CD4-positive, alpha-beta T cell treated with Interleukin-6 for 4 hours (primary cell): ENCODE measurements at places on chromosomes 7 and 10.

DNA sequence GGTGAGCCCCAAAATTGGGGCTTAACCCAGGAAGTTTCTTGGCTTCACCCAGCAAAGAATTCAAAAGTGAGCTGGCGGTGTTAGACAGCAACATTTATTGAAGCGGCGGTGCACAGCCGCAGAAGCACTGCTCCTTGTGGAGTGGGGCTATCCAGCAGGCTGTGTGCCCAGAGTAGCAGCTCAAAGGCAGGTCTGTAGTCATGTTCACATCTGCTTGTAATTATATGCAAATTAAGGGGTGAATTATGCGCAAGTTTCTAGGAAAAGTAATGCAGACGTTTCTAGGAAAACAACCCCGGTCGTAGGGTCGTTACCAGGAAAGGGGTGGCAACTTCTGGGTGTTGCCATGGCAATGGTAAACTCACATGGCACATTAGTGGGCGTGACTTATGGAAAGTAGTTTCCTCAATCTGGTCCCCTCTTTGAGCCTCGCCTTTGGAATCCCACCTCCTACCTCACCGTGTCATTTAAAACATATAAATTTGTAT, 13.7 kb upstream of the KBTBD2 start:
- DNase-seq: peak; percentile 71

- DNase-seq: peak; percentile 52
Measured at GRCh38 chr10:97701438-97702069, 12.0 kb upstream of the MARVELD1 start.

GRCh38 chr10:34864149-34865067, 49.3 kb upstream of the PARD3 start:
- no peak for DNase-seq

- no peak for DNase-seq
Measured at GRCh38 chr10:128174581-128175559, 48.6 kb upstream of the MKI67 start.

DNA sequence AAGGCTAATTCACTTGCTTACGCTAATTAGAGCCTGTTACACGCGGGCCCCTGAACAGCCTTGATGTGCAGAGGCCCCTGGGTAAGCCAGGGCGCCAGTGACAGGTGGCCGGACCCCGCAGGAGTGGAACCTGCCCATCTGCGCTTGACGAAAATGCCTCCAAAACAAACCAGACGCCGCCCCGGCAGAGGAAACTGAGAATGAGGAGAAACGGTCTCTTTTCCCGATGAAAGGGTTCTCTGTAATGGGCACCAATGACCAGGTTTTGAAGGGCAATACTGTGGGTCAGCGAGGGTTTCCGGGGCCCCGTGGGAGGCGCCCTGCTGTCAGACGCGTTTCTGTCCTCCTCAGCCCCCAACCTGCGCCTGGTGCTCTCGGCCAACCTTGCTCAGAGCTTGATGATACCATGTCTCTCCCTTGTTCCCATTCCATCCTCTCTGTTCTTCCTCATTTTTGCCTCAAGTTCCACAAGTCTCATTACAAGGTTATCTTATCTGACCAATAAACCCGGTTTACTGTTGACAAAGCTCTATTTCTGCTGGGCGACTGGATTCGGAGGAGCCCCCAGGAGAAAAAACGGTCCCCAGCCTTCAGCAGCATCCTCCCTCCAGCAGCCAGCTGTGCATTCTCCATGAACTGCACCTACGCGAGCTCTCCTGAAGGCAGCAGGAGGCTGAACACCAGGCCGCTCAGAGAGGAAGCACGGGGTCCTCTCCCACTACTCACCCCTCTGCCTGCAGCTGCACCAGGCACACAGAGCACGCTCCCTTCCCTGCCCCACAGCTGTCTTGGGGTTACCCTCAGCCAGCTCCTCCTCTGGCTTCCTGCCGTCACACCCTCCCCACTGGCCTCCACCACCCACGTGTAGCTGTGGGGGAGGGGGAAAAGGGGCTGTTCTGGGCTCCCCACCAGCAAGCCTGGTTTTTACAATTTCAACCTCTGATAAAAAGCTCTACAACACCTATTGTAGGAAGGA, 202.0 kb downstream of the MAD1L1 start:
- peak; percentile 28 for DNase-seq

DNA sequence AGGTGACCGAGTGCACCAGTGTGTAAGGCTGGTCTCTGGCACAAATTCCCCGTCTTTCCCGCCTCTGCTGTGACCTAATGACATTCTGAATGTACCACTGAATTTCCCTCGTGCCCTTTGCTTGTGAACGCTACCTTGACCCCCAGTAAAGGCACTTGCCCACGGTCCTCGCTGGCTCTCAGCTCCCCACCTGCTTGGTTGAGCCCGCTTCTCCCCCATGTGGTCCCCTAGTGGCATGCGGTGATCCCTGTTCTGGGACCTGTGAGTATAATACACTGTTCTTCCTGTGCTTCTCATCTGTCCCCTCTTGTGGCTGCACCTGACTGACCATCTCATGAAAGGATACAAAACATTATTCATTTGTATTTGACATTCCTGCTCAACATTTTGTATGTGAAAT, 495.7 kb downstream of the INHBA start:
- no peak for DNase-seq

GRCh38 chr7:117873310-117874190, at the start of gene CTTNBP2:
TSS of gene CTTNBP2 (minus strand) at chr7:117873441. CDS start at chr7:117873415, 26 bp downstream.
- DNase-seq: no peak

DNA sequence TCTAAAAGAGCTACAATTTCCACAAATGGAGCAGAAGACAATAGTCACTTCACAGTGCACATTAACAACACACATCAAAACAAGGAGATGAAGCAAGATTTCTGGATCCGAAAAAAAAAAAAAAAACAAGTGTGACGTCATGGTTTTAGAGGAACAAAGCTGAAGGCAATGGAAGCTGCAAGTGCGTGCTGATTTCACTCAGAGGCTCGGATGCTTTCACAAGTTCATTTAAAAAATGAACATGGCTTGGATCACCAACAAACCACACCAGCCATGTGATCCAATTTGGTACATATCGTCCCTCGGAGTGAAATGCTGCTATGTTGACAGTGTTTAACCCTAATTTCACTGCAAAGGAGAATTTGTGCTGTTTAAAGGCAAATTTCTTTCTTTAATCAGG, 337.0 kb upstream of the PRKCQ start:
- DNase-seq: no peak

- DNase-seq: peak; percentile 33
Measured at GRCh38 chr7:142873281-142873784, 12.2 kb downstream of the TRPV6 start.

DNA sequence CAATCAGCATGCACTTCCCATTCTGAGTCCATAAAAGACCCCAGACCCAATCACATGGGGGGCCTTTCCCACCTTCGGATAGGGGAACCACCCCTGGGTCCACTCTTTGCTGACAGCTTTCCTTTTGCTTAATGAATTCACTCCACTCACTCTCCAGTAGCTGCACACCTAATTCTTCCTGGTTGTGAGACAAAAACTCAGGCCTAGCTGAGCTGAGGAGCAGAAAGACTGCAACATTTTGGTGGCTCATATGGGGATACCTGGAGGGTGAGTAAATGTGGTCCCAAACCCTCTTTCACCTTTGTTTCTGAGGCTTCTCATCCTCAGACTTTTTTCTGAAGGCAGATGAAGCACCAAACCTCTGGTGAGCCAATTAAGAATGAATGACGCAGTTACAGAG, 138.1 kb downstream of the WDR11 start:
- DNase-seq: no peak

- DNase-seq: no peak
Measured at GRCh38 chr10:95833042-95833610, 74.6 kb upstream of the CC2D2B start.

DNA sequence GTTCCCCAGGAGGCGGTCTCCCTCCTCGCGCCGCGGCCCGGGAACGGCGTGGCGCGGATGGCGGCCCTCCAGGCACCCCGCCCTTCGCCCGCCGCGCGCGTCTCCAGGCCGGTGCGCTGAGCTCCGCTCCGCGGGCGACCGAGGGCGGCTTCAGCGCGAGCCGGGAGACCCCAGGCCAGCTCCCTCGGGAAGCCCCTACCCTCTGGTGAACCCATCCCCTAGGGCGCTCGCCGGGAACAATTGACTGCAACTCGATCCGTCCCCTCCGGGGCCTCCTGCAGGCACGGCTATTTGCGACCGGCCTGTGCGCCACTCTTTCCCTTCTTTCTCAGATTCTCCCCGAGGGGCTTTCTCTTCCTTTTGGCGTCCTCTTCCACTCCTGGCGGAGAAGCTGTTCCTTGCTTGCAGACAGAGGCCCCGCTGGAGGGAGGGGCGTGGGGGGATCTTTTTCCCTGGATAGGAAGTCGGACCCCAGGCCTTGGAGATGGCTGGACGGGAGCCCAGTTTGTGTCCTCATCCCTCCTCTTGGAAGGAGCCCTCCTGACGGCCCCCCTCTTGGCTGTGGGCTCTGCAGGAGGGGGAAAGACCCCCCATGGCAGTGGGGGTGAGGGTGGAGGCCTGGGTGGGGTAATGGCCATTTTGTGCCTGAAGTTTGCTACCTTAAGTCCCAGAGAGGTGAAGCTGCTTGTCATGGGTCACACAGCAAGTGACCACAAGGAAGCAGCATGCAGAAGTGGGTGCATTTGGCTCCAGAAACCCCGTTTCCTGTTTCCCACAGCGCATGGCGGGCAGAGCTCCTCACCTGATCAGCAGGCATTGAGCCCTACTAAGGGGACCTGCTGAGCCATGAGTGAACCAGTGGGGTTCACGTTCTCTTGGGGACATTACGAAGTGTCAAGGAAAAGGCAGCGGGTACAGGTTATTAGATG, 171.2 kb upstream of the TNRC18 start:
- no peak for DNase-seq

DNA sequence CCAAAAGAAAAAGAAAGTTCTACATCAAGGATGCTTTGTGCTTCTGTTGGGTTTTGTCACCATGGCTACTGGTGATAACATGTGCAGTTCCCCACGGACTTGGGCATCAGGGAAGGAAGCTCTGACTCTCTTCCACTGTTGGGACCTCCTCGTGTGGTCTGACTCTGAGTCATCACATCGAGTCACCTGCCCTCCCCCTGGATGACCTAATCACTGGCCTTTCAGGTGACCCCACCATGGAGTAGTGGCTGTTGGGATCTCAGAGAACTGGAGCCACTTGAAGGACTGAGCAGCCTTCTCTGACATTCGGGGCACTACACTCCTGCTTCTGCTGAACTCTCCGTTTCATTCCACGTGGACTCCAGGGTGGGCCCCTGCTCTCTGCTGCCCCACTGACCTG, 60.8 kb upstream of the DOCK1 start:
- DNase-seq: no peak

DNA sequence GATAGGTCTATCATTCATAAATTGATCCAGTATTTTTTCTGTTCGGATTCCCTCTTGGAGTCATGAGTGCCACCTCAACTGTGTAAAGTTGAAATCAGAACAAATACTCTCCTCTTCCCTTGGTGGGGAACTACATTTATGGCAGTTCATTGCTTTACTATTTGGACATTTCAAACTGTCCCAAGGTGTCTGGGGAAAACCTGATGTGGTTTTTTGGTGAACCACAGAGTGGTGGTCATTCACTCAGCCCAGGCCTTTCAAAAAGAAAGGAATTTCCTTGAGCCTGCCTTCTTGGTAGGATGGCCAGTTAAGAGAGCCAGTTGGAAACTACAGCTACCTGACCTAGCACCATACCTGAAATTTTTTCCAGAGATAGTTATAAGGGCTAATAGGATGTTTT, 59.0 kb downstream of the ABCB1 start:
- DNase-seq: no peak

DNA sequence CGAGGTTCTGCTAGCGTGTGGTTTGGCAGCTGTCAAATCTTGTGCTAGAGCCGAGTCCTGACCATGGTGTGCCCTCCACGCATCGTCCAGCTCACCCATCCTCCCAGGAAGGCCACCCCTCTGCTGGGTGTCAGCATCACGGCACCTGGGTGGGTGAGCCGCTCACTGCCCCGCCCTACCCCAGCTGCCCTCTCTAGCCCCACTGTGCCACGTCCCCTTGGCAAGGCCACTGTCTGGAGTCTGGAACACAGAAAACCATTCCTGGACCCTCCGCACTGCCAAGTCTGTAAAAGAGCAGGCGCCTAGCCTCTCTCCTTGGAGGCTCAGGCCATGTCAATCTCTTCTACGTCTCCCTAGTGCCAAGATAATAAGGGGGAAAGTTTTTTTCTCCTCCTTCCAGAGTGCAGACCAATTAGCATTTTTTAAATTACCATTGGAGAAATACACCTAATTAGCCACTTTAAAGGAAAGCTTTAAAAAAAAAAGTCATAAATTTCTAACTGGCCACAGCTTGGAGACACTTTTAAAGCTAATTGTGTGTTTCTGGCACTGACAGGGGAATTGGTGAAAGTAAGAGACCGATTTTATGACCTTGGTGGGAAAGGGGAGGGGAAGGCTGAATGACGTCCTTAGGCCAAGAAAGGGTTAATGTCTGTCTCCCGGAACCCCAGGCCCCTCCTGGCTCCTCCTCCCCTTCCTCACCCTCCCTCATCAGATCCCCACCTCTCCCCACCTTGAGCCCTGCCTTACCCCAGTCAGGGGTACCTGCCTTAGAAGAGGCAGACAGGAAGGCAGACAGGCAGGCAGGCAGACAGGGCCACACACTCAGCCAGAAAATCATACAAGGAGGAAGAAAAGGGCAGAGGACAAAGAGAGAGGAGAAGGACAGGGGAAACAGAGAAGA, 151.2 kb downstream of the PLXNA4 start:
- DNase-seq: no peak

- no peak for DNase-seq
Measured at GRCh38 chr10:119347181-119347974, 140.0 kb downstream of the GRK5 start.

GRCh38 chr7:117279931-117280557, 42.8 kb downstream of the WNT2 start:
- DNase-seq: no peak

GRCh38 chr7:158814637-158815036, 14.7 kb downstream of the ESYT2 start:
- DNase-seq: peak; percentile 29

DNA sequence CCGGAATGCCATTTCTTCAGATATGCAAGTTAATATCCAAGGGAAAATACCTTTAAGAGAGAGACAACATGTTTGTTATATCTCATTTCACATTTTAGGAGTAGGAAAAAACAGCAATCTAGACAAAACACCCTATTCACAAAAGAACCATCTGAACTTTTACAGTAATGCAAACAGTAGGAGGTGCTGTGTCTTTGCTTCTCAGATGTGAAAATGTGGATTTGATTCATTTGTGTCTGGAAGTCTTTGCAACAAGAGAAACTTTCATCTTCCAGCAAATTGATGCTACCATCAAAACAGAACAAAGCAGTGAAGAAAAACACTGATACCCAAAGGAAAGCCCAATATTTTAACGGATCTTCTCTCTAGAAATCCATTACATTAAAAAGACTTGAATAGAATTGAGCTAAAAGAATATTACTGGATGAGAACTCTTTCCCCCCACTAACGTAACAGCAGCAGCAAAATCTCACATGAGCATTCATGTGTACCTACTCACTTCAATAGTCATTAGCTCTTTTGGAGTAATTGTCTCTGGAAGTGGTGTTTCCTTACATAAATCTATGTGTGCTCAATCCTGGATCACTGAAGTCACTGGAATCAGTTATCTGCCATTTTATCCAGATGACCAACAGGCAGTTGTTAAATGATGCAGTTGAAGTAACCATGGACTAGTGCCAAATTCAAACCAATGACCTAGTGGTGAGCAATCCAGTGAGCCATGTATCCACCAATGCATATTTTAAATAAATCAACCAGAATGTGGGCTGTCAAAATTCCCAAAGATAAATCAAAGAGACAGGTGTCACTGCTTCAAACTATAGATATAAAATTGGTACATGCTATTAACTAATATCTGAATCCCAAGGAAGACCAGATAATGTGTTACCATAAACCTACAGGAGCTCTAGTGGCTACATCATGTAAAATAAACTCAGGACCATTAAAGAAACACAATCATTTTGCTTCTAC, 1.8 kb downstream of the SEMA3C start:
- no peak for DNase-seq
